ENCODE measurements at places on chromosomes 2 and 18. TPM values are rescaled to one million over a fixed set of nuclear protein-coding genes. Genes with fewer than 3 reads are reported as not detected.

Gene CD28
- total RNA-seq = 242 TPM

Gene OSR1
- not detected for total RNA-seq

Gene ANKRD44
- 154 TPM for total RNA-seq

Gene GPBAR1
- total RNA-seq = 1.4 TPM

Gene PDCD1
- 77.6 TPM for total RNA-seq

Gene PHOSPHO2
- 4.3 TPM for total RNA-seq

DNA sequence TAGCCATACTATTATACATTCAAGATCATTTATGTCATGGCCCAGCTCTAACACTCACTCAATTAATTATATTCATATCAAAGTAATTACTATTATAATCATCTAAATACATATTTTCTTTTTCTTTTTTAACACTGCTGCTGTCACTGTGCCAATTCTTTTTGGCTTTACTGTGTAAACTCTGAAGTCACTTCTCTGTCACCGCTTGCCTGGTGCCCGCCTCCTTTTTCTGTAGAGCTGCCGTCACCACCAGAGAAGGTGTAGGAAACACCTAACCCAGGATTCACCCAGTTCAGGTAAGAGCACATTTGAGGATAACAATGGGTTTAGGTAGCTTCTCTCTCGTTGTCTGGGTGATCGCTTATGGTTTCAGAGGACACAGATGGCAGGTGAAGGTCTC is 93.3 kb downstream of the AOX1 start:
- ATAC-seq = no peak

- ATAC-seq = no peak
Observed at GRCh38 chr2:233674314-233674713, 2.6 kb downstream of the UGT1A9 start.

- peak; percentile 59 for ATAC-seq
Observed at GRCh38 chr2:58289029-58289428, 47.9 kb upstream of the FANCL start.

- ATAC-seq = no peak
Observed at GRCh38 chr2:70362661-70363060, 60.8 kb upstream of the FAM136A start.
